Renal cortex interstitium (tissue), 15 donors: ENCODE measurements at places on chromosomes 12 and 14.

GRCh38 chr14:50000380-50001150 lies 107.7 kb downstream of the ARF6 start:
- DNase-seq: no peak

DNA sequence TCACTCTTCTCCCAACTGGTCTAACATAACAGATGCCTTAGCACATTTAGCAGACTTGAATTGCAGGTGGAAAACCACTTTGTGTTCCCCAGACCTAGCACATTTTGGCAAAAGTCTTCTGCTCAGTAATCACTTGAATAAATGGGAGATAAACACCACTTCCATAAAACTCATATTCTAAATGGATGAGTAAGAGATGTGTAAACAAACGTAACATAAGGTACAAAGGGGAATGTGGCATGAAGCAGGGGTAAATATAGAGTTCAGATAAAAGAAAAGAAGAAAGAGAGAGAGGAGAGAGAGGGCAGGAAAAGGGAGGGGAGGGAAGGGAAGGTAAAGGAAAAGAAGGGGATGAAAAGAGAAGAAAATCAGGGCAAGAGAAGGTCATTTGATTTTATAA lies 17.0 kb upstream of the KERA start:
- DNase-seq: no peak

GRCh38 chr12:106712768-106713167 lies 61.7 kb upstream of the RIC8B start:
- DNase-seq: no peak

DNA sequence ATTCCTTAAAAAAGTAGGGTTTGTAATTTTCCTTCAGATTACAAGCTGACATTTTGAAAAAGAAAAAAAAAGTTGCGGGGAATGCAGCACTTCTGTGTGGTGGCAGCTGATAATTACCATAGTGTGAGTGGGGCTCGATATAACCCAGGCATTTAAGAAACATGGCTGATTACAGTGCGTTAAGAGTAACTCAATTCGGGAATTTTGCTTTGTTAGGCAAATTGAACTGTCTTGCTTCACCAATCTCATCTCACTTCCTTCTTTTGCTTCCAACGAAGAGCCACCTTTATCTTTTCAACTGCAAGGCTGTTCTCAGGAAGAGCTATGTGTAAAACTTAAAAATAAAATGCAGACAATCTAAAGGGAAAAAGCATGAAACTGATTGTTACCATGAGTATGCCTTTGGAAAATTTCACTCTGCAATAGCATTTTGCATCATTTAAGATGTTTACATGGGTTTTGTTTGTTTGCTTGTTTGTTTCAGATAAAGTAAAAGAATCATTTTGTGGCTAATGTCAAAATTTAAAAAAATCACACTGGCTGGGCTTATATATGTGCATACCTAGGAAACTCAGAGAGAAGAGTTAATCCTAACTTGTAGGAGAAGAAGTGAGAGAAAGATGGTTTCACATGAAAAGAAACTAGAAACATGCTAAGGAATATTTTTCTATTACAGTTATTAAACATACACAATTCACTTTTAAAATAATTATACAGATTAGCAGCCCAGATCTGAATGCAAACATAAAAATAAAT lies 295.9 kb upstream of the ATP2B1 start:
- DNase-seq: no peak

DNA sequence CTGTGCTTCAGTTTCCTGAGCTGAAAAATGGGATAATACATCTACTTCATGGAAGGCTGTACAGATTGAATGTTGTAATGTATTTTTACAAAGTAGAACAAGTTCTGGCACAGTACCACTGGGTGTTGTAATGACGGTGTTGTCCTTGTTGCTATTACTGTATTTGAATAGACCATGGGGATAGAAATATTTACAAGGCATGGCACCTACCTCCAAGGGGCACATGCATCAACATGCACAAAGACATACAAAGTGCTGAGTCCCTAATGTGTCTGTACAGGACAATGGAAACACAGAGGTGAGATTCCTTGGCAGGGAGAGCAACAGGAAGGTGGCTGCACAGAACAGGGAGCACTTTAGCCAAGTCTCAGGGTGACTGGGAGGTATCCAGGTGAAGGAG lies 930.6 kb upstream of the TMEM132C start:
- no peak for DNase-seq

DNA sequence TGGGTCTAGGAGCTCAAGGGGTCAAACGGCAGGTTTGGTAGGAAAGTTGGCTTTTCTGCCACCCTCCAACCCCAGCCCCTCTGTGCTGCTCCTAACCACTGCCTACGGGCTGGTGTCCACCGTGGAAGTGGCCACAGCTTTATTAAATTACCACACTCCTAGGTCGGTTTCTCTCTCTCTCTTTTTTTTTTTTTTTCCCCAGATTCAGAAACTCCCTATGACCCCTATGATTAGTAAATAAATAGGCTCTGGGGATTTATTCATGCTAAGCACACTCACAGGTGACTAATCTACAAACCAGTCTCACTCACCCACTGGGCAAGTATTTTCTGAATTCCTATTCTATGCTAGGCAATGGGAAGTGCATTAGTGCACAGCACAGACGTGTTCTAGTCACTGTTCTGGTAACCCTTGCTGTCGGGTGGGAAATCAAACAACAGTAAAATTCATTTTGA lies 8.7 kb upstream of the DDX47 start:
- DNase-seq: no peak

GRCh38 chr12:106527356-106527755 lies 55.4 kb upstream of the RFX4 start:
- DNase-seq: no peak

- DNase-seq: no peak
Measured at GRCh38 chr14:59538936-59539335, 37.7 kb downstream of the CCDC175 start.

DNA sequence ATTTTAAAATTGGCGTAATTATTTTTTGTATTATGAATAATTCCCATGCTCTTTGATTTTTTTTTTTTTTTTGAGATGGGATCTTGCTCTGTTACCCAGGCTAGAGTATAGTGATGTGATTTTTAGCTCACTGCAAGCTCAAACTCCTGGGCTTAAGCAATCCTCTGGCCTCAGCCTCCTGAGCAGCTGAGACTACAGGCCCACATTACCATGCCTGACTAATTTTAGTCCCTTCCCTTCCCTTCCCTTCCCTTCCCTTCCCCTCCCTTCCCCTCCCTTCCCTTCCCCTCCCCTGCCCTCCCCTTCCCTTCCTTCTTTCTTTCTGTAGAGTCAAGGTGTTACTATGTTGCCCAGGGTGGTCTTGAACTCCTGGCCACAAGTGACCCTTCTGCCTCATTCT lies 9.4 kb upstream of the KIF26A start:
- DNase-seq: no peak

GRCh38 chr12:50049254-50050118 lies 7.9 kb upstream of the ASIC1 start:
- DNase-seq: no peak

DNA sequence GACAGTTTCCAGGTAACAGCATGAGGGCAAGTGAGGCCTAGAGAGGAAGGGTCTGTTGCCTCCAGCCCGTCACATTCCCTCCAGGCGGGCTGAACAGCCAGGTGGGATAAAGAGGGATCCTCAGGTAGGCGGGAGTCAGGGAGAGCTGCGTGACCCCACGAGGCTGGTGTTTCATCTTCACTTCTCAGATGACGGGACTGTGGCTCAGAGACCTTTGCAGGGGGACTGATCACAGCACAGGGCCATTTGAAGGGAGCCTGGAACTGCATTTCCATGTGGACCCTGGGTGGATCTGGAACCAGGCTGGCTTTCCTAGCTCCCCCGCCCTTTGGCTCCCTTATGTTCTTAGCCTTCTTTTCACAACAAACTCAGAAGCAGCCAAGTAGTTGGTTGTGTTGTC lies 37.4 kb downstream of the SH2B3 start:
- no peak for DNase-seq

DNA sequence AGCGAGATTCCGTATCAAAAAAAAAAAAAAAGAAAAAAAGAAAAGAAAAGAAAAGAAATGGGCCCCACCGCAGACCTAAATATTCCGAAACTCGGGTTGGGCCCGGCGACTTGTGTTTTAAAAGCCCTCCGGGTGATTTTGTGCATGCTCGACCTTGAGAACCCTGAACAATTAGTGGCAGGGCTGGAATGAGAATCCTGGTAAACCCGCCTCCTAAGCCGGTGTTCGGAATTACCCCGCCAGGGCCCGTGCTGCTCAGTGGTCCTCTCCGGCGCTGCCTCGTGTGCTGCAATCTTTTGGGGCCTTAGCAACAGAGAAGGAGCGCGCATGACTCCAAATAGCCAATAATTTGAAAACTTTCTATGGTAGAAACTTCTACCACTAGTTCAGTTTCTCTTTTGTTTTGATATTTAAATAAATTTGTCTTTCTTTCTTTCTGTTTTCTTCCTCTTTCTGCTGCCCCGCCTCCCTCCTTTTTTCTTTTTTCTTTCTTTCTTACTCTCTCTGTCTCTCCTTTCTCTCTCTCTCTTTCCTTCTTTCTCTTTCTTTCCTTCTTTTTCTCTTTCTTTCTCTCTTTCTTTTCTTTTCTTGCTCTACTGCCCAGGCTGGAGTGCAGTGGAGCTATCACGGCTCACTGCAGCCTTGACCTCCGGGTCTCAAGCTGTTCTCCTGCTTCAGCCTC lies 1.5 kb upstream of the GALNT6 start:
- no peak for DNase-seq

GRCh38 chr12:25728056-25728595 lies 175.0 kb upstream of the LMNTD1 start:
- no peak for DNase-seq

DNA sequence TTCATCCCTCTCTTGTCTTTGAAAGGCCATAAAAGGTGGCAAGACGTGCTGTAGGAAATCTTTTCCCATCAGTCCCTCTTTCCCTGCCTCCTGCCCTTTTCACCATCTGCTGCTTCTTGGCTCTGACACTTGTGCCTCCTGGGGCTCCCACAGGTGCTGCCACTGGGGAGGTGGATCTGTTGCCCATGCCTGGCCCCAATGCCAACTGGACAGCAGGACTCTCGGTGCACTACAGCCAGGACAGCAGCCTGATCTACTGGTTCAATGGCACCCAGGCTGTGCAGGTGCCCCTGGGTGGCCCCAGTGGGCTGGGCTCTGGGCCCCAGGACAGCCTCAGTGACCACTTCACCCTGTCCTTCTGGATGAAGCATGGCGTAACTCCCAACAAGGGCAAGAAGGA lies 6.5 kb downstream of the CLSTN3 start:
- no peak for DNase-seq

DNA sequence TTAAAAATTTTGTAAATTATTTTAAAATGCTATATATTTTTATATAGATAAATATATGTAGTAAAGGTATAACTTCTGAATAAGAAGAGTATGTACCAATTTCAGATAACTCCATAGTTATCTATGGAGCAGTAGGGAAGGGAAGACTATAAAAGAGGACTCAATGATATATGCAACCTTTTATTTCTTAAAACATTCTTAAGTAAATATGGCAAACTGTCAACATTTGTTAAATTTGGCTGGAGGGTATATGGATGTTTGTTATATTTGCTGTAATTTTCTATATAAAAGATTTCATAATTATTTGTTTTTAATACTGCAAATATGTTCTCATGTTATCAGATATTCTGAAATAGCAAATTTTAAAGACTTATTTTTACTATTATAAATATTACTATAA lies 38.3 kb upstream of the TSPAN11 start:
- DNase-seq: no peak

DNA sequence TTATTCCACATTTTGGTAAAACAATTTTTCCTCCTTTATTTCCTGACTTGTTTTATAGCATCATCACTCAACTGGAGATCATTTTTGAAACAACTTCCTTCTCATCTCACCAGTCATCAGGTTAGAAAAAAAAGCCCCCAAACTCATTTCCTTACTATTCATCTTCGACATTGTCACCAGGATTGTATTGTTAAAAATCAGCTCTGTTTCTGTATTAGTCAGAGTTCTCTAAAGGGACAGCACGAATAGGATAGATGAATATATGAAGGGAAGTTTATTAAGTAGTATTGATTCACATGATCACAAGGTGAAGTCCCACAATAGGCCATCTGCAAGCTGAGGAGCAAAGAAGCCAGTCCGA lies 392.6 kb downstream of the FUT8 start:
- DNase-seq: no peak

DNA sequence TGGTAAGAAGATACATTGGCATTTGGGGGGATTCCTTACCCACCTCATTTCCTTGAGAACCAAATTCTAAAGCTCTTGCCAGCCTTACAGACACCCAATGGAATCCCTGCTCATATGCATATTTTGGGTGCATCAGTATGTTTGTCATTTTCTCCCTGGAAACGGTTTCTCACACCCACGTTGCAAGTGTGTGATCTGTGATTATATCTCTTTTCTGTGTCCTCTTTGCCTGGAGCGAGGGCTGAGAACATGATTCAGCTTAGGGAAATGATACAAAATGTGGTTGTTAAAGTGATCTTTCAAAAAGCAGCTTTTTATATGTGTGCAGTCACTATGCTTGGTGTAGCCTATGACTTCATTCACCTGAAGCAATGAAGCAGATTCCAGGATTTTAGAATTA lies 52.0 kb downstream of the KCNMB4 start:
- no peak for DNase-seq

- DNase-seq: no peak
Measured at GRCh38 chr12:15597125-15597830, 191.9 kb downstream of the EPS8 start.

- no peak for DNase-seq
Measured at GRCh38 chr12:39611818-39612217, 7.8 kb downstream of the ABCD2 start.

DNA sequence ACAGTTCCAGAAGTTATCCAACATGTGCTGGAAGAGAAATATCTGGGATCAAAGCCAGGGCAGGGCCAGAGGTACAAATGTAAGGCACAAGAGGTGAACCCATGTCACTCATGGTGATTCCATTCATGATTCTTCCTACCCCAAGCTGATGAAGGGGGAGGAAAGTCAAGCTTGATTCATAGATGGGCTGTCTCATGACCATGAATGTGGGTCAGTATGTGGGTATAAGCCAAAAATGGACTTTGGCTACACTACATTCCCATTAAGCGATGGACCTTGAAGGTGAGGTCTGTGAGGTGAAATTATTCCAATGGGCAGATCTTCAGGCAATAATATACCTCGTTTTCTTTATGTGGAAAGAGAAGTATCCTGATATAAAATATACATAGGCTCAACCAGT lies 217.1 kb downstream of the BTG1 start:
- no peak for DNase-seq

GRCh38 chr14:102726191-102726949 lies 50.9 kb upstream of the TRAF3 start:
- no peak for DNase-seq

- no peak for DNase-seq
Measured at GRCh38 chr14:75832621-75833297, 149.0 kb downstream of the TGFB3 start.

- DNase-seq: no peak
Measured at GRCh38 chr14:57293866-57294837, 25.4 kb downstream of the AP5M1 start.

DNA sequence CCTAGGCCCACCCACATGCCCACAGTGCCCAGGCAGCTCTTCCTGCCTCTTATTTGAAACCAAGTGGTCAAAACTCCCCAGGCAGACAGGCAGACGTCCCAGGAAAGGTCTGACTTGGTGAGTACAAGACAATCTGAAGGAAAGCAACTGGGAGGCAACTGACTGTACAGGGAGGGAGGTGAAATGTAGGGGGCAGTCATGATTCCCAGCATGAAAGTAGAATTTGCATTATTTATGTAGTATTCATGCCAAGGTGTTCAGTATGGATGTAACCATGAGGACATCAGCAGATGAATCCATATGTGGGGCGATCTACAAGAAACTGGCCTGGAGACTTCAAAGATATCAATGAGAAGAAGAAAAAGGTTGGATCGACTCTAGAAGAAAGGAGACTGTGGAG lies 46.1 kb downstream of the SLC24A4 start:
- no peak for DNase-seq
